ENCODE measurements at places on chromosomes 13 and 19.

DNA sequence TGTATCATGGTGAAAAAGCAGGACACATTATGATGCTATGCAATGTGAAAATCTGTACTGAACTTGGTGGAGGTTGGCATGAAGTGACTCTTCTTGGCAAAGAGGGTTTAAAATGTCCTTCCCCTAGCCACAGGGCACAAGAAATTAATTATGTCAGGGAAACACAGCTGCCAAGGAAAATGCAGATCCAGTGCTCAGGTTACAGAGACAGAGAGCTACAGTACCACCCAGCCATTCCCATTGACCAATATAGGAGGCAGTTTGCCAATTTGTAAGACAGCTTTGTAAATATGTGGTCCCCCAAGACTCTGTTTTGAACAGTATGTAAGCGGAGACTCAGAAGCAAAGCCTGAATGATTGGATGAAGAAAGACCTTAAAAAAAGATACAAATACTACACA, 69.4 kb upstream of the KLF12 start:
- no peak for DNase-seq

DNA sequence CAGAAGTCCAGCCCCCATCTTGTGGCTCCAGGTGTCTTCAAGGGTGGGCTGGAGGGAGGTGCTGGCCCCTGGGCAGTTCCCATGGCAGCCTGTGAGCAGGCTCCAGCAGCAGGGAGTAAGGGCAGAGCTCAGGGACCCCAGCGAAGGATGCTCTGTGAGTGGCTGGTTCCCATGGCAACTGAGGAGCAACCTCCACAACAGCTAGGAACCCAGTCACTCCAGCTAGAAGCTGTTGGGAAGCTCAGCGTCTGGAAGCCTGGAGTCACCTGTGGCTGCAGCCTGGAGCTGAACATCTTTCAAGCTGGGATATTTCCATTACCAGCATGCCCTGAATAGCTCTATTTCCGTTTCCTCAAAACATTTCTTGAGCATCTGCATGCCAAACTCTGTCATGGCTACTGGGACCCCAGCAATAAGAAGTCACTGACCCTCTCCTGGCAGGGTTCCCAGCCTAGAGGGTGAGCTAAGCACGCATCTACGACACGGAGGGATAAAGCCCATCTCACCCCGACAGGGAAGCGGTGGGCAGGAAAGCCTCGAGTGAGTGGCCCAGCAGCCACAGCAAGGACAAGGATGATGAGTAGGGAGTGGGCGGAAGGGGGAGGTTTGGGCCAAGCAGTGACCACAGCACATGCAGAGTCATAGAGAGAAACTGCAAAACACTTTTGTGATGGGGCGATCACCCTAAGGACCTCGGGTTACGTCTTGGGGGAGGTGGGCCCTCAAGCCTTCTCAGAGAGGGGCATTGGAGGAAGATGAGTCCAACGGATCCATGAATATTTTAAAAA, 52.6 kb downstream of the ALOX5AP start:
- DNase-seq = no peak

- DNase-seq = no peak
Observed at GRCh38 chr19:34474233-34474989, 7.1 kb upstream of the WTIP start.

GRCh38 chr19:3083964-3084363, 10.2 kb upstream of the GNA11 start:
- no peak for DNase-seq

DNA sequence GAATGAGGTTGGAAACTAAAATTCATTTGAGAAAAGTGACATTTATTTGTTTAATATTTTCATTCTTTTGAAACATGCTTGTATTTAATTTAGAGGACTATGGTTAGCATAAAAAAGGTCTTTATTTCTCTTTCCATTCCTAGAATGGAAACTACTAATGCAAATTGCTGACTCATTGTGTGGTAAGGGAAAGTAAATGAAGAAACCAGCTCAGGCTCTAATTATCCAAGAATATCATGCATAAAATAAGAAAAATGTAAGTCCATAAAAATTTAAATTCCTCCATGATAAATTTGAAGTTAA, 777.0 kb upstream of the SLITRK1 start:
- DNase-seq = no peak

GRCh38 chr13:97528518-97528917, 94.5 kb downstream of the RAP2A start:
- DNase-seq = no peak

GRCh38 chr19:44816301-44816700, 7.4 kb downstream of the BCAM start:
- DNase-seq = no peak

GRCh38 chr13:46544811-46545210, 8.2 kb upstream of the LRCH1 start:
- DNase-seq = no peak

- DNase-seq = no peak
Observed at GRCh38 chr13:68257111-68257842, 1027.1 kb upstream of the PCDH9 start.

DNA sequence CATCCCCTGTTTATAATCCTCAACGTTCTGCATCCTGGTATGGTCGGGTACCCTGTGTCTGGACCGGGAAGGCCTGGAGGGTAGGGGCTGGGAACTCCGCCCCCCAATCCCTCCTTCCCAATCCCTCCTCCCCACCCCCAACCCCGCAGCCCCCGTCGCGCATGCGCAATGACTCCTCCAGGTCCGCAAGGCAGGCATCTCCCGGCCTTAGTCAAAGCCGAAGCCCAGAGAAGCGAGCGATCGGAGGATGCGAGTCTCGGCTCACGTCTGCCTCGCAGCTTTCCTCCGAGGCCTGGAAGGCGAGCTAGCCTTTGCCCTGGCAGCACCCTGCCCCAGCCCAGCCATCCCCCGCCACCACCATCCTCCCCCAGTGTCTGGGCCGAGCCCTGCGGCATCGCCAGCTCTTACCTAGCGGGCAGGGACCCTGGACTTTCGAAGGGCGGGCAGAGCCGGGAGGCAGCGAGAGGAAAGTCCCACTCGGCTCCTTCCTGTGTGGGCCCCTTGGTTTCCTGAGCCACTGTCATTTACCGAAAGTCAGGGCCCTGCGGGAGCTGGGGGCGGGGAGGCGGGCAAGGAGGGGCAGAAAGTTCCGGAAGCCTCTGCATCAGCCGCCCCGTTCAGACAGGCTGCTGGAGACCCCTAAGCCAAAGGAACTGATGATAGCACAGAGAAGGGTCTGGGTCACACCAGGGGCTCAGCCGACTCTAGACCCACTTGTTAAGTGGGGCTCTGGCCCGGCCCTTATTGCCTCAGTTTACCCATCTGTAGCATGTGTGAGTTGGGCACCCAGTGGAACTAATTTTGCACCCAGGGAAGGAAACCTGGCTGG, at the start of gene JAK3:
JAK3 (minus strand) TSS at position 445 of the 829 bp plus-strand sequence. CDS start 3,565 bp downstream, outside the sequence.
- DNase-seq = peak; percentile 95

- peak; percentile 85 for DNase-seq
Observed at GRCh38 chr19:52453324-52454094, at the start of gene ZNF578. ZNF578 (plus strand) TSS chr19:52453553; CDS start chr19:52501846, 48,293 bp downstream.

- peak; percentile 74 for DNase-seq
Observed at GRCh38 chr19:8335343-8336071, 7.6 kb downstream of the KANK3 start.

DNA sequence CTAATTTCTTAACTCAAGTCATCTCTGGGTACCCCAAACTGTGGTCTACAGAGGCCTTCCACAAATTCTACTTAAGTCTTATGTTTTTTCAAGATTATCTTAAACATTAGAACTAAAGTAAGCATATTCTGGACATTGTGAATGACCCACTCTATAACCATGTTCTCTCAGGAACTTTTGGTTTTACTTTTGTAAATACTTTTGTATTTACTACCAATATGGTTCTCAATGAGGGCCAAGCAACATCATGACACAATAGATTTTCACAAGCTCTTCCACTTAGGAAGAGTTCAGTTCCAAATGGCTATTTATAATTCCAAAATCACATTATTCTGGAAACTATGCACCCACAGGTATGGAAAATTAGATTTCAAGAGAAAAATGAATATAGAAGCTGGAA, 10.8 kb downstream of the DIAPH3 start:
- no peak for DNase-seq

DNA sequence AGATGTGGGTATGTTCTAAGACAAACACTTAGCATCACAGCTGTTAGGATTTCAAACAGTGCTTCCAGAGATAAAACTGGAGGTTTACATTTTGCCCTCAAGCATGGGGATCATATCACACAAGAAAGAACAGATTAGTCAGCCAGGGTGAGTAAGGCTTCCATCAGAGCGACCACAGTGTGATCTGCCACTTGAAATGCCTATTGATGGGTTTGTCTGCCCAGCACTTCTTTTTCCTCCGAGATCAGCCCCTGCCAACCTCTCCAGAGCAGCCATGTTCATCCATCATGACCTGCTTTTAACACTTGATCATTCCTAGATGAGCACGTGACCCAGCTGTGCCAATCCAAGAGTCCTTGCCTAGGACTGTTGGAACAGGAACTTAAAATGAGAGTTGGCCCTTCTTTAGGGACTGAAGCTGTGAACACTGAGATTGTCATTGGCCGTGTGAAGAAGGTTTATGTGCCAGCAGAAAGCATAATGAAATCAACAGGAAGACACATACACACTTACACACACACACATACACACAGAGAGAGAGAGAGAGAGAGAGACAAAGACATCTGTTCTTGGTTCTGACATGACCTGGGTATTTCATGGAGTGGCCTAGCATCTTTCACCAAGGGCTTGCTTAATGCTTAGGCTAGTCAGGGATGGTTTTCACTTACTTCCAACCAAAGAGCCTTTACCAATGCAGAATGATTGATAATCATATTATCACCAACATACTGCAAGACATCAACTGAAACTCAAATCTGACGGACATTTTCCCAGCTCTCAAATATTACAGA, 5.2 kb upstream of the CEBPG start:
- no peak for DNase-seq

DNA sequence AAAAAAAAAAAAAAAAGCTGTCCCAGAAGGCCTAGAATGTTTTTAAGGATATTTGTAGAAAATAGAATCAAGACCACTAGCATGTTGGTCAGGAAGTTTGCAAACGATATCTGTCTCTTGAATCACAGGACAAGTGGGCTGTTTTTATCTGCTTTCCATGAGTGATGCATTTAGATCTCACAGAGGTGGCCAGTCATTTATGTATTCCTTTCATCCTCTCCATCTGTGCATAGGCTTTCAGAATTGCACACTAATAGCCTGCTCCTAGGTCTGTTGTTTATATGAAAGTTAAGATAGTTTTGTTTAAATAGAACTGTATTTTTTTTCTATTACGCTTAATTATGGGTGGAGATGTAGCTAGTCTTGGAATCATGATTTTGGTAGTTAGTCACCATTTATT, 289.5 kb downstream of the SHISA2 start:
- no peak for DNase-seq

Data from activated effector memory CD4-positive, alpha-beta T cell treated with anti-CD3 and anti-CD28 coated beads, Interleukin-2, amount 50 U/mL, for 16 hours (primary cell).